ENCODE measurements at places on chromosomes 5 and 9.

- DNase-seq = no peak
Observed at GRCh38 chr5:5164163-5164562, 24.0 kb downstream of the ADAMTS16 start.

GRCh38 chr5:39428640-39429039 lies 3.9 kb upstream of the DAB2 start:
- no peak for DNase-seq

GRCh38 chr5:176414704-176415103 lies 1.6 kb downstream of the CLTB start:
- DNase-seq = no peak

DNA sequence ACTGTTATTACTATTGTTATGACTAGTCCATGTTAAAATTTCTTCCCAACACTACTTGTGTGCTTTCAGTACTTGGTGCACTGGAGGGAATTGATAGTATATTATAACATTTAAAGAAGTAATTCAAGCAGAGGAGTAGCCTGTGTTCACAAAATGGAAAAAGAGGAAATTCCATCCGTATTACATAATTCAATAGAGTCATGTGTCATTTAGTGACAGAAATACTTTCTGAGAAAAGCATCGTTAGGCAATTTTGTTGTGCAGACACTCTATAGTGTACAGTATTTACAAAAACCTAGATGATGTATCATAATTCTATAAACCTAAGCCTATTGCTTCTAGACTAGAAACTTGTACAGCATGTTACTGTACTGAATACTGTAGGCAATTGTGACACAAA lies 78.3 kb upstream of the PCSK5 start:
- DNase-seq = no peak

DNA sequence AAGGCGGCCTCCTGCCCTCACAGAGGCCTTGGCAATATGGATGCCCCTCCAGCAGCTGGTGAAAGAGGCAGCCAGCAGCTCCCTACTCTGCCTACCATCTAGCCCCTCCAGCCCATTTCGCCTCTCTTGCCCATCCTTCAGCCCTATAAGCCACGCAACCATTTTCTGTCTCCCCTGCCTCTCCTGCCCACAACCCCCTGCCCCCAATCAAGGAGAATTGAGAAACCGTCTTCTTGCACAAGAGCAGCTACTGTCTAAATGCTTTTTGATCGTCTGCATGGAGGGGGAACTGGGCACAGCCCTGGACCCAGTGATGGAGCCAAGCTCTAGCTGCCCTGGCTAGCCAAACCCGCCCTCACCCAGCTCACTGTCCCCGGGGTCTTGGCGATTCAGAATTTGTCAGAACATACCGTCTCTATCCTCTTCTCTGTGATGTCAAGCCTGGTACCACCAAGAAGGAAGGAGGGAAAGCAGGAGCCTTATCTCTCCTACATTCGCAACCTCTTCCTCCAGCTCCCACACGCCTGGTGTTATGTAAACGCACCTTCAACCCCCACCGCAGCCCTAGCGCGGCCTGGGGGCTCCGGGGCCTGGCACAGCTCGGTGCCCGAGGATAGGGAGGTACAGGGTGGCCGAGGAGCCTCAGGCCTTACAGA lies 1.2 kb downstream of the SPRY4 start:
- DNase-seq = no peak

GRCh38 chr5:88193896-88194295 lies 74.7 kb downstream of the TMEM161B start:
- DNase-seq = no peak

- DNase-seq = no peak
Observed at GRCh38 chr5:61349935-61350334, 17.9 kb downstream of the ZSWIM6 start.

- no peak for DNase-seq
Observed at GRCh38 chr9:75106857-75107256, 18.5 kb downstream of the OSTF1 start.

- no peak for DNase-seq
Observed at GRCh38 chr9:93265972-93266371, 82.0 kb downstream of the WNK2 start.

DNA sequence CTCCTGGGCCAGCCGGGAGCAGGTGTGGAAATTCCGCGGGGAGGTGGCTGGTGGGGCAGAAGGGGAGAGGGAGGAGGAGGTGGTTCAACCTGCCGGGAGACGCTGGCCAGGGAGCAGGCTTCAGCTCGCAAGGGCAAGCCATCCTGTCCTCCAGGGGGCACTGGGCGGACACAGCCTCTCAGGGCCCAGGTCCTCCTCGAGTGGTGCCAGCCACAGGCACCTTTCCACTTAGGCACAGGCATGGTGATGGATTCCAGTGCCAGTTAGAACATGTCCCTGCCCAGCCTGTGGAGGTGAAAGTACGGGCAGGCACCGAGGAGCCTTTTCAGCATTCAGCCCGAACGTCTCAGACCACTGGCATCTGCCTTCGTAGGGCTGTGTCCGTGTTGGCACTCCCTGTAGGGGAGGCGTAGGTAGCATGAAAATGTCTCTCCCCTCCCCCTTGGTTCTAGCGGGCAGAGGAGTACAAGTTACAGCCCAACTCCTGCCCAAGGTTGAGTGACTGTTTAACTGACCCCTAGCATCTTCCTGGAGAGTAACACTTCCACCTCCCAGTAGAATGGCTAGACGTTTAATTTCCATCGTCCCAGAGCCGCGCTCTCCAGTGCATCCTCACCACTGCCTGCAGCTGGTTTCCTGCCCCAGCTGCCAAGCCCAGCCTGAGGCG lies 48.9 kb downstream of the DAB2IP start:
- no peak for DNase-seq

GRCh38 chr5:156201788-156202403 lies 125.1 kb upstream of the SGCD start:
- no peak for DNase-seq

DNA sequence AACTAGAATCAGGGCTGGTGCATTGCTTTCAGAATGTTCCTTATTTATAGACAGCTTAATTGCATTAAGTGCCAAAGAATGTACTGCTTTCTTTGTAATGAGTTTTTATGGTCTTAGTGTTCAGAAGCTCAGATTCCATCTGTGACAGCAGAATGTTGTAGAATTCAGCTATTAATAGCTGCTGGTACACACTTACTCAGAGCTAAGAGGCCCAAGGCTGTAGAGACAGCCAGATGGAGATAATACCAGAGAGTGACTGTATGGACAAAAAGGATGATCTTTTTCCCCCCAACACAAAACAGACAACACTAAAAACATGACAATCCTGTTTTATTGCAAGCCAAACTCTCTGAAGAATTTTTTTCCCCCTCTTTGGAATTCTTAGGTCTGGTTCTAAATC lies 50.2 kb downstream of the PPP2R2B start:
- DNase-seq = no peak

GRCh38 chr5:62568143-62568542 lies 10.5 kb upstream of the LRRC70 start:
- DNase-seq = no peak

- DNase-seq = no peak
Observed at GRCh38 chr5:1540831-1541701, 17.3 kb upstream of the LPCAT1 start.

DNA sequence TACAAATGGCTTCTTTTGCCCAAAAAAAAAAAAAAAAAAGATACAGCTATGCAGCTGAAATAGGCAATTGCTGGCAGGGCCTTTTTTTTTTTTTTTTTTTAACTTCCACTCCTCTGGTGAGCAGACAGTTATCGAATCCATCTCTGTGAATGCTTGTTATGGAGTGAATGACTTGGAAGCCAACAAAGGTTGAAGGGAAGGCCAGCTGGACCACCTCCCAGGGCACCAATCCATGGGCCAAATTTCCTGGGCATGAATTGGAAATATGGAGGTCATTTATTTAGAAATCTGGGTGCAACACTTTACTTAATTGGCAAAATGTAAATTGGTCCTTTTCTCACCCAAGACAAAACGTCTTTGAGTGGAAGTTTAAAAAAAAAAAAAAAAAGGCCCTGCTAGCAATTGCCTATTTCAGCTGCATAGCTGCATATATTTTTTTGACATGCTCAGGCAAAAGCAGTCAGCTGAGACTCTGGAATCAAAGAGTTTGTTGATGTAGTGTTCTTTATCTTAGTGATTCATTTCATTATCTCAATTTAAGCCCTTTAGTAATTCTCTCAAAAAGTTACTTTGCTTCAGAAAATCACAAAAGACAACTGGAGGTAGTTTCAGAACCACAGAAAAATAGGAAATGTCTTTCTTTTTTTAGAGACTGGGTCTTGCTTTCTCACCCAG lies 392.2 kb upstream of the KLF4 start:
- no peak for DNase-seq

- no peak for DNase-seq
Observed at GRCh38 chr5:65819905-65820240, 97.9 kb downstream of the NLN start.

GRCh38 chr5:139903795-139904565 lies 108.4 kb downstream of the PSD2 start:
- no peak for DNase-seq

DNA sequence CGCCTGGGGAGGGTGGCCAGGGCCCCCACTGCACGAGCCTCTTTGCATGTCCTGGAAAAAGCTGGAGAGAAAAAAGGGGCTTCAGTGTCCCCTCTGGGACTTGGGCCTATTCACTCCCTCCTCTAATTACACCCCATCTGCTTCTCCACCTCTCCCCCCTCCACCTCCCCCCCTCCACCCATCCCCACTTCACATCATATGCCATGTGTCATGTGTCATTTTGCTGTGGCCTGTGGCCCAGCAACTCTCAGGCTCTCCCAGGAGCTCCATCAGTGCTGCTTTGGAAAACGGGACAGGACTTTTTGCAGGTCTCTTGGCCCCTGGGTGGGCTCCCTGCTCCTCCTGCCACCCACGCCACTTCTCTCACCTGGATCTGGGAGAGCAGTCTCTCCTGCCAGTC lies 68.7 kb downstream of the NTNG2 start:
- no peak for DNase-seq

- DNase-seq = no peak
Observed at GRCh38 chr5:6384856-6385255, 6.5 kb upstream of the MED10 start.

GRCh38 chr9:18786196-18786595 lies 246.8 kb downstream of the SAXO1 start:
- no peak for DNase-seq

GRCh38 chr5:31153521-31153920 lies 40.0 kb upstream of the CDH6 start:
- no peak for DNase-seq

GRCh38 chr9:129387822-129388221 lies 209.8 kb upstream of the IER5L start:
- no peak for DNase-seq

- DNase-seq = no peak
Observed at GRCh38 chr9:96420468-96421219, 2.5 kb upstream of the ZNF367 start.

GRCh38 chr5:66881480-66882161 lies 285.4 kb downstream of the MAST4 start:
- DNase-seq = no peak

- no peak for DNase-seq
Observed at GRCh38 chr5:100505984-100506670, 29.0 kb upstream of the FAM174A start.

DNA sequence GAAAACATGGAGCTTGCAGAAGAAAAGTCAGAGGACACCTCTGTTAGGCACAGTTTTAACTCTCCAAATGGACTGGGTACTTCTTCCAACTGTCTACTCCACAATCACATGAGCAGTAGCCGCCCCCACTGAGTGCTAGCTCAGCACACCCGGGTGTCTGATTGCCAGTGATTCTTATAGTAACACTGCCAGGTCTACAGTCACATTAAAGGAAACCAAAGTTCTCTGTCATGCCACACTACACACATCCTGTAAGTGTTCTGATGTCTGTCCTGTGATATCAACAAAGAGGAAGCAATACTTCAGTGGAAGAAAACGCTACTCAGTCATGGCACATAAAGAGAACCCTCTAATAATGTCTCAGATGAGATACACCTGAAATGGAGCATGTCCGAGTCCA lies at the start of gene HAVCR2:
TSS of gene HAVCR2 (minus strand) at position 69 of the 400 bp plus-strand sequence. CDS start at position 8, 61 bp downstream.
- DNase-seq = no peak

DNA sequence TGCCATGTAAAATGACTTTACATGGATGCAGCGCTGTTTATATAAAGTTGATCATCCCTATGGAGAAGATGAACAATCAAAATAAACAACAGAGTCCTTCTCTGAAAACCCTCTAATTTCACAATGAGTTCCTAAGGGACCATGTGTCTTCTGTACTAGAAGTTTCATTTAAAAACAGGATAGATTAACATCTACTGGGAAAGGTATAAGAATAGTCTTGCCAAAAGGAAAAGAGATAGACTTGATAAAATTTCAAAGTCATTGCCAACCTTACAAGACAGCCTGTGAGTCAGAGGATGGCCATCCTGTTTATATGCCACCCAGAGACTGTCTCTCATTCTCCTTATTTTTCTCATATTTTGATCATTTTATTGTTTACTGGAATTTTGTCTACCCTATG lies 367.1 kb upstream of the PDE4D start:
- DNase-seq = no peak

- no peak for DNase-seq
Observed at GRCh38 chr5:28896949-28897348, 1858.6 kb upstream of the CDH9 start.

Measured in activated CD4-positive, CD25-positive, alpha-beta regulatory T cell (primary cell).